ENCODE measurements at places on chromosomes 11 and 22.
A peak's percentile ranks its signal among the peaks of the same experiment; 100 is the strongest.

DNA sequence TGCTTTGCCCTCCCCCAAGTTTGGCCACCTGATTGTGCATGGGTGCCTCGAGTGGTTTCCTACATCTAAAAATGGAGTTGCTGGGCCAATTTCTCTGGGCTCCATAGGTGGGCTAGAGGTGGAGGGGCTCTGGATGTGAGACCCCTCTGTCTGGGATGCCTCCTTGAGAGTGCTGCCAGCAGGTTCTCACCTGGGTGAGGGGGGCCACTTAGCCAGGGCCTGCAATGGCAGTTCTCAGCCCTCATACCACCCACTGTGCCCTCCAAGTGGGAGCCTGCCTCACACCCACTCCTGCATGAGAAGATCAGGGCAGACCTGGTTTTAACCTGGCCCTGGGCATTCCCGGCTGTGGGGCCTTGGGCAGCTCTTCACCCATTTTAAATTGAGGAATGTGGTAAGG, 83.9 kb downstream of the CABIN1 start:
- no peak for DNase-seq

DNA sequence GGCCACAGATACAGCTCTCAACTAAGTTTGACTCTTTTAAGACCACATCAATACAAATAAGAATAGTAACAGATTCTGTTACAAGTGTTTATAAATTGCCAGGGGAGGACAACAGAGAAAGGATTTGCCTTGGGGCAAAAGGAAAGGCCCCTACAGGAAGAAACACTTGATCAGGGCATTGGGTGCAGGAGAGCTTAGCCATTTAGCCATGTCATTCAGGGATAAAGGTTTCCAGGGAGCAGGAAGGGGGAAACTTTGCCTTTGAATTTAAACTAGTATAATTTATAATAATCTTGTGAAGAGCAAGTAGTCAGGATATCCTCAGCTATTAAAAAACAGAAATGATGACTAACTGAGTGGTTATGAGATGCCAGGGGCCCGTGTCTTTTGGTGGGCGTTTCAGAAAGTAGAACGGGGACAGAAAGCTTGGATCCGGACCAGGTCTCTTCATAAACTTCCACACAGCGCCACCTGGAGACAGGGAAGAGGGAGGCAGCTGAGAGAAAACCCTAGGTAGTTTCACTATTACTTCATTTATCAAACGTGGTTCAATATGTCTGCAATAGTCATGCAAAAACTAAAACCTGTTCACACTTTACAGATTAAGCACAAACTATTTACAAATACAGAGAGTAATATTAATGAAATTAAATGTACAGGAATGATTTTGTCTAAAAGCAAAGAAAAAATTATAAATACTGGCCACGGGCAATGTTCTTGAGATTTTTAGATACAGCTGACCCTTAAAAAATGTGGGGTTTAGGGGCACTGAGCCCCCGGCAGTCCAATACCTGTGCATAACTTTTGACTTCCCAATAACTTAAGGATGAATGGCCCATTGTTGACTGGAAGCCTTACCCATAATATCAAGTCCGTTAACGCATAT, 11.0 kb upstream of the SLC5A4 start:
- peak; percentile 80 for DNase-seq

DNA sequence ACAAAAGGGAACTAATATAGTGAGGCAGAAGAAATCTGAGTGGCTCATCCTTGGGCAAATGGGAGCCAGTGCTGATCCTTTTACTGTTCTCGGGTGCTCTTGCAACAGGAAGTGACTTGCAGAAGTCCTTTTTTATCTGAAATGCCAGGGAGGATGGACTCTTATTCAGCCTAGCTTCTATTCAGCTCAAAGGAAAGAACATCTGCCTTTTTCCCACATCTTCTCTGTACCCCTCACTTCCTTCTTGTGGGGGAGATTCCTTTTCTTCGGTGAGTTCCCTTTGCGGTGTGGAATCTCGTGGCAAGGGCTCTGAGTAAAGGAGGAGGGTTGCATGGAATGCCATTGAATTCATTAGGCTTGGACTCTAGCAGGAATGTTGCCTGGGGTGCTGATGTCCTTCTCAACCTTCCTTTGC, 76.2 kb downstream of the ZBTB16 start:
- no peak for DNase-seq

DNA sequence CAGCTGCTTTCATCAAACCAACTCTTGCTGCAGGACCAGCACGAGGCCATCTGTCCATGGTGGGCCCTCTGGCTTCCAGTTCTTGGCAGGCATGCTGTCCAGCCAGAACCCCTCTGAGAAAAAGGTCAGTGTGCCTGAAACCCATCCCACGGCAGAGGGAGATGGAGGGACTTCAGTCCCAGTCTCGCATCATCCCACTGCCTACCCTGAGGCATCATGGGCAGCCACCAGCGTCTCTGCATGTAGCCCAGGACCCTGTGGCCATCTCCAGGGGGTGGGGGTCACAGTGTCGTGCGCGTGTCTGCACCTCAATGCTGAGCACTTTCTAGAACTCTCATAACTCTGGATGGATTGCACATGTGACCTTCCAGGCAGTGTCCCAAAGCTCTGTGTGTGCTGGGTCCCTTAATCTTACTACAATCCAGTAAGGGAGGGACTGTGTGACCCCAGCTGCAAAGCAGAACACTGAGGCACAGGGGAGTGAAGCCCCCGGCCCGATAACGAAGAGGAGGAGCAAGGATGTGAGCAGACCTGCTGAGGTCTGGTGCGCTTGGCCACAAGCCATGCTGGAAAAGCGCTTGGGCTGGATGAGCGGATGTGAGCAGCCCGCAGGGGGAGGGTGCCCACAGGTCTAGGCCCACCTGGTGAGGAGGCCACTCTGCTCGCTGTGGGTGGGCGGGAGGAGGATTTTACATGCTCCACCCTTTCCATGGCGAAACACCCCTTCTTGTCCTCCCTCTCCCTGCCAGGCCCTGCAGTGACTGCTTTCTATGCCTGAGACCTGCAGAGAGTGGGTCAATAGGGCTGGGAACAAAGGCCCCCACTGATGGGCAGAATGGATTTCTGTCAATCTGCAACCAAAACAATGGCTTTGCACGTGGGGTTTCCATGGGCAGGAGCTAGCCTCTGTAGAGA, 1401.0 kb downstream of the BRD1 start:
- no peak for DNase-seq

- DNase-seq = no peak
These were observed 24.8 kb downstream of the PPP6R2 start for GRCh38 chr22:50367778-50368500.

DNA sequence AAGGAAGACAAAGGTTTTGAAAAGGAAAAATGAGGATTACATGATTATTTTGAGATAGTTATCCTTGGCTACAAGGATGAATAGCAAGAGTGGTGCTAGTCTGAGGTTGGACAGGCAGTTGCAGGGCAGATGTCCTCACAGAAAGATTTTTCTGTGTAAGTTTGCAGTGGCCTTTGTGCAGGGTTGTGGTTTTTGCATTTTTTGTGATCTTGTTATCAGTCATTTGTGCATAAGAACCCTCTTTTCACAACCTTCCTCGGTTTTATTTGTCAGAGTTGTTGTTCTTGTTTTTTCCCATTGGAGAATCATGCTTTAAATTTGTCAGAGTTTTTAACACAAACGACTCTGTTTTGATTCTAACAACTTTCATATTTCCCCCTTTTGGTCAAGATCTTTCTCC, 1.4 kb downstream of the CCDC134 start:
- no peak for DNase-seq

- no peak for DNase-seq
These were observed 984.6 kb downstream of the DLG2 start for GRCh38 chr11:84642500-84642899.

GRCh38 chr11:4697585-4697984, at the start of gene OR51E2:
Gene OR51E2, minus strand, starts transcription at chr11:4697853. Its CDS starts 15,142 bp downstream, at chr11:4682711.
- no peak for DNase-seq

DNA sequence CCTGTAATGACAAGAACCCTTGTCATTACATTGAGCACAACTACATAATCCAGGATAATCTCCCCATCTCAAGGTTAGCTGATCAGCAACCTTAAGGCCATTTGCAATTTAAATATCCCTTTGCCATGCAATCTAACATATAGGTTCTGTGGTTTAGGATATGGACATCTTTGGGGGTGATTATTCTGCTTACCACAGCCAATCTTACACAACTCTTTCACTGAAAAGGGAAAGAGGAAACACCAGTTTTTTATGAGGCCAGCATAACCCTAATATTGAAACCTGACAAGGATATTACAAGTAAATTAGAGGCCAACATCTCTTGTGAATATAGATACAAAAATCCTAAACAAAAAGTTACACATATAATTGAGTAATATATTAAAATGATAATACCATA, 78.5 kb downstream of the CYP2R1 start:
- no peak for DNase-seq

GRCh38 chr22:42688241-42689211, 32.1 kb downstream of the A4GALT start:
- DNase-seq = peak; percentile 45
